ENCODE measurements at places on chromosomes 12 and 14.
A peak's percentile ranks its signal among the peaks of the same experiment; 100 is the strongest.

GRCh38 chr12:107443320-107444090 lies 242.1 kb upstream of the PWP1 start:
- no peak for DNase-seq

- no peak for DNase-seq
Measured at GRCh38 chr12:121718653-121719239, 6.2 kb downstream of the TMEM120B start.

GRCh38 chr12:8065991-8066594 lies at the start of gene C3AR1:
TSS of gene C3AR1 (minus strand) at chr12:8066359. CDS start at chr12:8060185, 6,174 bp downstream.
- DNase-seq: peak; percentile 19

DNA sequence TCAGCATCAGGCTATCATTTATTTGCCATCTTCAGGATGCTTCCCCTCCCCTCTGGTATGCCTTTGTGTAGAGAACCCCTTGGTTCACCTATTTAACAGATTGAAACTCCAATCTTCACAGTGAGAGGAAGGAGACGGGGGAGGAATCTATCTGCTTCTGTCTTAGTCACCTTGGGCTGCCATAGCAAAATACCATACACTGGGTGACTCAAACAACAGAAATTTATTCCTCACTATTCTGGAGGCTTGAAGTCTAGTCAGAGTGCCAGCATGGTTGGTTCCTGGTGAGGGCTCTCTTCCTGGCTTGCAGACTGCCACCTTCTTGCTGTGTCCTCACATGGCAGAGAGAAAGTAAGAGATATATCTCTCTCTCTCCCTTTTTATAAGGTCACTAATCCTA lies 13.5 kb upstream of the EML1 start:
- DNase-seq: no peak

GRCh38 chr12:109281452-109281851 lies 27.6 kb downstream of the FOXN4 start:
- DNase-seq: no peak

DNA sequence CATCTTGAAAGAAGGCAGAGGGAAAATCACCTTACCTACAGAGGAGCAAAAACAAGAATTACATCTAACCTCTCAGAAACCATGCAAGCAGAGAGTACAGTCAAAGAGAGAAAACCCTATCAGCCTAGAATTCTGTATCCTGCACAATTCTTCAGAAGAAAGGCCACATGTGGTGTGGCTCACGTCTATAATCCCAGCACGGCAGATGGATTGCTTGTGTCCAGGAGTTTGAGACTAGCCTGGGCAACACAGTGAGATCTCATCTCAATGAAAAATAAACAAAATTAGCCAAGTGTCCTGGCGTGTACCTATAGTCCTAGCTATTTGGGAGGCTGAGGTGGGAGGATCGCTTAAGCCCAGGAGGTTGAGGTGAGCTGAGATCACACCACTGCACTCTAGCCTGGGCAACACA lies 48.2 kb downstream of the ATF7 start:
- no peak for DNase-seq

DNA sequence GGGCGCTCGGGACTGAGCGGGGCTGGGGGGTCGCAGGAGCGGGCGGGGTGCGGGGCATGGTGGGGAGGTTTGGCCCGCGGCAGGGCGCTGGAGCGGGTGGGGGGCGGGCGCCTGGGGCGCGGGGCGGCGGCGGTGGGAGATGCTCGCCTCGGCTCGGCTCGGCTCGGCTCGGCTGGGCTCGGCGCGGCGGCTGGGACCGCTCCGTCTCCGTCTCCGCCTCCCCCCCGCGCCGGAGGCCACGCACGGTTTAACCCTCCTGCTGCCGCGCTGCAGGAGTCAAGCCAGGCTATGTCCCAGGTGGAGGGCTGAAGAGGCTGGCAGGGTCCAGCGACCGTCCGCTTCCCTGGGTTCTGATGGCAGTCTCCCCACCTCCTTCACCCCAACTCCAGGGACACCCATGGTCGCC lies at the start of gene PIANP:
Gene PIANP (minus strand): TSS at position 170 of the 406 bp plus-strand sequence. CDS start 2,754 bp downstream, outside the sequence.
- DNase-seq: peak; percentile 45

DNA sequence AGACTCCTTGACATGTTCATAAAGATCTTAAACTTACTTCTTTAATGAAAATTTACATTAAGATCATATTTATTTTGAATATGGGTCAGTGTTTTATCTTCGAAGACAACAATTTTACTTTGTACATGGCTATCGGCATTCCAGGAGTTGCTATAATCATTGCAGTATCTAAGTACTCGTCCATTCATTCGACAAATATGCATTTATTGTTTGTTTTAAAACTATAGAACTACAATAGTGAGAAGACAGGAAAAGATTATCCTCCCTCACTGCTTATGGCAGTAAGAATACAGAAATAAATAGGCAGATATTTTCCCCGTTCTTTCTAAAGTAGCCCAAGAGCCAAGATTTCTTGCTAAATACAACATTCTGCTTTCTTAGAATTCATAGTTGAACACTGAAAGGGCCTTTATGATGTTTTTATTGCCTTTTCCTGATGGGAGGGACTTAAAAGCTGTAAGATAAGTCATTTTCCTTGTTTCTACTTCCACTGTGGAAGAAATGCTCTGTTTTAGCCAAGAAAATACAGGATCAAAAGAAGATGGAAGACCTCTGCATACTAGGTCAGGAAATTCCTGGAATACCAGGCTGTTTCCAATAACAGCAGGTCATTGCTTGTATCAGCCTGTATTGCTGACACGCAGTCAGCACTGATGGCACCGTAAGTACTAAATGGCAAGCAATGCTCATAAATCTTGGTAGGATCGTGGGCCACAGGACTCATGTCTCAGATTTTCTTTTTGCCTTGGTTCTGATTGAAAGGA lies 521.0 kb upstream of the ATP2B1 start:
- no peak for DNase-seq

GRCh38 chr12:2490831-2491230 lies 303.9 kb upstream of the FKBP4 start:
- DNase-seq: no peak

GRCh38 chr14:41521891-41522290 lies 84.8 kb upstream of the LRFN5 start:
- no peak for DNase-seq

GRCh38 chr14:31926123-31926522 lies 151.0 kb upstream of the ARHGAP5 start:
- no peak for DNase-seq

DNA sequence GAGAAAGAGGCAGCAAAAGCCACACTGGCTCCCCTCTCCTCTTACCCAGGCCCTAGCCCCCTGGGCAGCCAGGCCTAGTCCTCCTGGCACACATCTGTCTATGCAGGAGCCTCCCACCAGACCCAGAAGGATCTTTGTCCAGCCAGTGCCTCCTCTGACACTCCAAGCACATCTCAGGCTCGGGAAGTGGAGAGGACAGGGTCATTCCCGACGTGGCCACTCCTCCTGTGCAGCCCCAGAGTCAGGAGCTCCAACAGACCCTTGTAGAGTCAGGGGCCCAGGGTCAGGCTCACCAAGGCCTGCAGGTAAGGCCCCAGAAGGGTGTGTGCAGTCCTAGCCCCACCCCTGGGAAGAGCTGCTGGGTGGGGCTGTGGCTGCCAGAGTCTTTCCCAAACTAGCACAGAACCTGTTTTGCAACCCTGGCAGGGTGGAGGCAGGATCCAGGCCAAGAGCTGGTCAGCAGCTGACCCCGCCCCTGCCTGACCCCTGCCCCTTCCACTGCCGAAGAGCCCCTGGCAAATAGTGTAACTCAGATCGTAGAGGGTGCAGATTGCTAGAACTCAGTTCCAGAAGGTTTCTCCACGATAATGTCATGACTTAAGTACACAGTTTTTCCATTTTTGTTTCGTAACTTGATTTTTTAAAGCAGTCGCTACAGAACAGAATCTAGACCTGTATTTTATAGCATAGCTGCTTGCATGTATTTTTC lies 26.6 kb upstream of the PNMA1 start:
- DNase-seq: no peak

GRCh38 chr12:106956048-106956578 lies 406 bp downstream of the TMEM263 start:
- DNase-seq: peak; percentile 33

GRCh38 chr12:92356425-92356824 lies 210.8 kb upstream of the BTG1 start:
- no peak for DNase-seq

- no peak for DNase-seq
Measured at GRCh38 chr12:64072916-64073575, 149.1 kb downstream of the KICS2 start.

GRCh38 chr12:253116-253831 lies 9.4 kb downstream of the SLC6A13 start:
- DNase-seq: no peak

GRCh38 chr12:105109465-105110212 lies 2.1 kb downstream of the WASHC4 start:
- DNase-seq: no peak

DNA sequence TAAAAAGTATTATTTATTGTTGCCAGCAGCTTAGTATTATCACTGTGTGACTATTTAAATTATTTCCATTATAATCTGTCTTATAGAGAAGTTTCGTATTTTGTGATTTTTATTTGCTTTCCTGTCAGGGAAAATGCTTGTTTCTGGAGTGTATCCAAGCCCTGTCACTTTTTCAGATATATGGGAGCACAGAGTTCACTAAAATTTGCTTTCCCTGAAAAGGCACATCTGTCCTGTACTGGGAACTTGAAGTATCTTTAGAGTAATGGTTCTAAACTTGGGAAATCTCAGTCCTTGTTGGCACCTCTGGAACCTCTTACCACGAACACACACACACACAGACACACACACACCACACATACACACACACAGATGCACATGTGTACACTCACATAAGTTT lies 39.3 kb upstream of the SSTR1 start:
- DNase-seq: no peak

- no peak for DNase-seq
Measured at GRCh38 chr12:92408072-92408900, 262.6 kb upstream of the BTG1 start.
